ENCODE measurements at places on chromosomes 13 and 19. TPM values are rescaled to one million over a fixed set of nuclear protein-coding genes. Genes with fewer than 3 reads are reported as not detected.

ERICH6B gene
- not detected for total RNA-seq

DNA sequence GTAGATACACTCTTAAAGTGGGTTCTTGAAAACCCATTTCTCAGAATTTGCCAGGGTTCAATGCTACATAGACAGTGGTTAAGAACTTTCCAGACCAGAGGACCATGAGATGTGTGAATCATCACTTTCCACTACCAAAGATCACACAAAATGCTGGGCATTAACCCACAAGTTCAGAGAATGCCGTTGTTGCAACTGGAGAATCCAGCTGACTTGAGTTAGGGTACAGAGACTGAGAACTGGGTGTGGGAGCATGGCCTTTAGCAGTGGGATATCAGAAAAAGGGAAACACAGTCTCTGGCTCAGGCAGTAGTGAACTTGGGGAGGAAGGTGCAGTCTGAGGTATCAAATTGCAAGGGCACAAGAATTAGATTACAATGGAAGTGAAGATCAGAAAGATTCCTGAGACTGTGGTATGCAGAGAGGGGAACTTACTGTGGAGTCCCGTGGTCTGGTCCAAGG, 51.5 kb upstream of the WDFY2 start:
- DNase-seq: no peak

DNA sequence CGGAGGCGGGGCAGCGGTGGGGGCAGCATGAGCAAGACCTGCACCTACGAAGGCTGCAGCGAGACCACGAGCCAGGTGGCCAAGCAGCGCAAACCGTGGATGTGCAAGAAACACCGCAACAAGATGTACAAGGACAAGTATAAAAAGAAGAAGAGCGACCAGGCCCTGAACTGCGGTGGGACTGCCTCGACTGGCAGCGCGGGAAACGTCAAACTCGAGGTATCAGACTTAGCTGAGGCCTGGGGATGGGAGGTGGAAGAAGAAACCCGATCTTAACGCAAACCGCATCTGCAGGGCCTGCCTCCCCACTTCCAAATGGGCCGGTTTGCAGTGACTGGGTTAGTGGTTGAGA, 693 bp downstream of the RFXAP start:
- no peak for DNase-seq

DNA sequence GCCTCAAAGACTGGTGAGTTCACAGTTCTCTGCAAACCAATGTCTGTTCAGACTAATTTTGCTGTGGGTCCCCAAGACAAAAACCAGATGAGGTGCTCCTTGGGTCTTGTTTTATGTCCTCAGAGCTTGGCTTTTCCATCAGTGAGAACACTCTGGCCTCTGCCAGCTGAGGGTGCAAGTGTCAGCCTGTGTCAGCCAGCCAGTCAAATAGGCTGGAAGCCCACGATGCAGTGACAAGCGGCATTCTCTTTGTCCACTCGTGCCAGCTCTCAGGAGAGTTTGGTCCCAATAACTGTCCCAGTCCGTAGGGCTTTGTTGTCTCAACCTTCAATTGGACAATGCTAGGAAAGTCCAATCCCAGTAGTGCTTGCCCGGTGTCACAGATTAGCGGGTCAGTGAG, 9.4 kb upstream of the AKT2 start:
- no peak for DNase-seq

DNA sequence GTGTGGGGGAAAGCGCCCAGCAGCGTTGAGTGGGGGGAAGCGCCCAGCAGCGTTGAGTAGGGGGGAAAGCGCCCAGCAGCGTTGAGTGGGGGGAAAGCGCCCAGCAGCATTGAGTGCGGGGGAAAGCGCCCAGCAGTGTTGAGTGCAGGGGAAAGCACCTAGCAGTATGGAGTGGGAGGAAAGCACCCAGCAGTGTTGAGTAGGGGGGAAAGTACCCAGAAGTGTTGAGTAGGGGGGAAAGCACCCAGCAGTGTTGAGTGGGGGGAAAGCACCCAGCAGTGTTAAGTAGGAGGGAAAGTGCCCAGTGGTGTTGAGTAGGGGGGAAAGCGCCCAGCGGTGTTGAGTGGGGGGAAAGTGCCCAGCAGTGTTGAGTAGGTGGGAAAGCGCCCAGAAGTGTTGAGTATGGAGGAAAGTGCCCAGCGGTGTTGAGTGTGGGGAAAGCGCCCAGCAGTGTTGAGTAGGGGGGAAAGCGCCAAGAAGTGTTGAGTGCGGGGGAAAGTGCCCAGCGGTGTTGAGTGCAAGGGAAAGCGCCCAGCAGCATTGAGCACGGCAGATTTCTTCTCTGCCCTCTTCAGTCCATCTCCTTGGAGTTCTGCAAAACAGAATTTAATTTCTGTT, 138.4 kb downstream of the ATP11A start:
- DNase-seq: peak; percentile 30

- no peak for DNase-seq
Measured at GRCh38 chr13:70339738-70340137, 231.5 kb upstream of the KLHL1 start.

- peak; percentile 93 for DNase-seq
Measured at GRCh38 chr19:57171551-57172081, 4.3 kb upstream of the DUXA start.

GRCh38 chr13:93466502-93467036, 240.0 kb downstream of the GPC6 start:
- no peak for DNase-seq

- no peak for DNase-seq
Measured at GRCh38 chr13:26422036-26422435, 135.4 kb upstream of the WASF3 start.
